ENCODE measurements at places on chromosomes 3 and 15.

DNA sequence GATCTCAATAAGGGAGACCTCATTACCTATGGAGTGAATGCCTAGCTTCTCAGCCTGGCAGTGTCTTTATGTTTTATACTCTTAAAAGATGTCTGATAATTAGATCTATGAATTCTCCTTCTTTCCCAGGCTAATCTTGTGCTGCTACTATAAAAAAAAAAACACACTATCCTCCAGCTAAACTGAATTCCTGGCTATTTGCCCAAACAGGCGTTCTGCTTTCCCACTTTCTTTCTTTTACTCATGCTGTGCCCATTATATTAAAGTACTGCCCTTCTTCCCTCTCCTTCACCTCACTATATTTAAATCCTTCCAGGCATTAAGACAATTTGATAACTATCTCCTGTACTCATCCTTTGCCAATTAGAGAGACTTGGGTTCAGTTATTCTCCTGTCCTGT, 1134.9 kb downstream of the ROBO2 start:
- no peak for DNase-seq

DNA sequence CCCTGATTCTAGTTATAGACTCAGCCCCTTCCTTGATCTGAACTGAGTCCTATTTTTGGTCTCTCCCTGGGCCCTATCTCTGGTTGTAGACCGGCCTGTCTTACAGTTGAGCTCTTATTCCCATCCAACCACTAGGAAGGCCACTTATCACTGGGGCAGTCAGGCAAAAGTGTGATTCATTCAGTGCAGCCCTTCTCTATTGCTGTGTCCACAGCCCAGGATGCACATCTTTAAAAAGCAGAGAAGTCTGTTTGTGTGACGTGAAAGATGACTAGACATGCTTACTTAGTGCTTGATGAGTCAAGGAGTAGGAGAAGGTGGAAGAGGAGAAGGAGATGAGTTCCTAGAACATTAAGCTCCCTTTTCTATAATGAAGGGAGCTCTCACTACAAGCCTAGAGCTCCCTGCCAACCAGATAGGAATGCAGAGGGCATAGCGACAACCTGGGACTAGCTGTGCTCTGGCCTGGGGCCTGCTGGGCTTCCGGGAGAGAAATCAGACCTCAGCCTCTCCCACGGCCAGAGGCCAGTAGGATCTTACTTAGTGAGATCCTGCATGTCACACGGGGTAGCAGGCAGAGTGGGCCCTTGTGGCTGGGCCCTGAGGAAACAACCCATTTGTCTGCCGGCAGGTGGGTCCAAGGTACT, 25.7 kb downstream of the INSYN1 start:
- peak; percentile 72 for DNase-seq

GRCh38 chr3:16508591-16508995, 4.9 kb downstream of the RFTN1 start:
- DNase-seq, result no peak

- DNase-seq, result no peak
Observed at GRCh38 chr3:4570840-4571621, 77.9 kb downstream of the ITPR1 start.

DNA sequence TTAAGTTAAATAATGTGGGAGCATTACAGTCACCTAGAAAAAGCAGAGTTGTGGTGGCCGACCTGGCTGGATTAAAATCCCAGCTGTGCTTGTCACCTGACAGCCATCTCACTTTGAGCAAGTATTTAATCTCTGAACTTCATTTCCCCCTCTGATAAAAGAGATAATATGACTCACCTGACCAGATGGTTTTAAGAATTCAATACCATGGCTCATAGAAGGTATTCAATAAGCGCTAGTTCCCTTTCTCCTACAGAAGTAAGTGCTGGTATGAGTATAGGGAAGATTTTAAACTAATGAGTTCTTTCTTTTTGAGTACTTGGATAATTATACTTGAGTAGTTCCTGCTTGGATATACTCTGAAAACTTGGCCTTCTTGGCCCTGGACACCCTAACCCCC, 325.5 kb downstream of the IL5RA start:
- DNase-seq, result no peak

- DNase-seq, result no peak
Observed at GRCh38 chr3:154598166-154598565, 168.2 kb upstream of the GPR149 start.

DNA sequence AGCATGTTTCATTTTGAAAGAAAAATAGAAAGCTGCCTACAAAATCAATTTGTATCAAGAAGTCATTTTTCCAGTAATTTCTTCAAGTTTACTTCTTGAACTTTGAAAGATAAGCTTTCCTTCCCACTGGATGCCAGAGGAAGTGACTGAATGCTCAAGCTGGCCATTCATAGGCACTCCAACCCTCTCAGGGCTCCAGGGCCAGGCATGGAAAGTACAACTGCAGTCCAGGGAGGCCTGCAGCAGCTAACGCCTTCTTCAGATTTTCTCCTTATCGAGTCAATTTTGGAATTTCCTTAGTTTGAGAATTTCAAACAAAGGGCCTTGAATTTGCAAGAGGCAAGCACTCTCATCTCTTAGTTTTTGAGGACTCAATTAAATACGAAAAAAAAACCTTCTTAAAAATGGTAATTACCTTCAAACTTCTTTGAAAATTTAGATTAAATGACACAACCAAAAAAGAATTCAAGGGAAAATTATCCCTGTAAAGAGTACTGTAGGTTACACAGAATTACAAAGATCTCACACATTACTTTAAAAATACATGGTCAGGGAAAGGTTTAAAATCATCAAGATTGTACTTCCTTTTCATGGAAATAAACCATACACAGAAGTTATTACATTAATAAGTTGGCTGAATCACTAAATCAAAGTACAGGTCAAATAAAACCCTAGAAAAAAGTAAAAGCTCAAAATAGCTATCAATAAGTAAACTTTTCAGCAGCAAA, 2.5 kb downstream of the UBP1 start:
- peak; percentile 51 for DNase-seq

- no peak for DNase-seq
Observed at GRCh38 chr15:49860101-49860500, 239.3 kb downstream of the DTWD1 start.

- peak; percentile 84 for DNase-seq
Observed at GRCh38 chr15:78565097-78565950, at the start of gene CHRNA5. Gene CHRNA5, plus strand, starts transcription at chr15:78565520. Its CDS starts 200 bp downstream, at chr15:78565720.

- DNase-seq, result no peak
Observed at GRCh38 chr3:60263191-60263590, 988.1 kb downstream of the FHIT start.

Data from ACHN (cell line).